MM.1S (cell line): ENCODE measurements at places on chromosomes 3 and 15.

- DNase-seq = no peak
Observed at GRCh38 chr15:20409247-20409646, 132.4 kb downstream of the GOLGA6L6 start.

- DNase-seq = no peak
Observed at GRCh38 chr3:143511174-143511879, 336.9 kb downstream of the SLC9A9 start.

DNA sequence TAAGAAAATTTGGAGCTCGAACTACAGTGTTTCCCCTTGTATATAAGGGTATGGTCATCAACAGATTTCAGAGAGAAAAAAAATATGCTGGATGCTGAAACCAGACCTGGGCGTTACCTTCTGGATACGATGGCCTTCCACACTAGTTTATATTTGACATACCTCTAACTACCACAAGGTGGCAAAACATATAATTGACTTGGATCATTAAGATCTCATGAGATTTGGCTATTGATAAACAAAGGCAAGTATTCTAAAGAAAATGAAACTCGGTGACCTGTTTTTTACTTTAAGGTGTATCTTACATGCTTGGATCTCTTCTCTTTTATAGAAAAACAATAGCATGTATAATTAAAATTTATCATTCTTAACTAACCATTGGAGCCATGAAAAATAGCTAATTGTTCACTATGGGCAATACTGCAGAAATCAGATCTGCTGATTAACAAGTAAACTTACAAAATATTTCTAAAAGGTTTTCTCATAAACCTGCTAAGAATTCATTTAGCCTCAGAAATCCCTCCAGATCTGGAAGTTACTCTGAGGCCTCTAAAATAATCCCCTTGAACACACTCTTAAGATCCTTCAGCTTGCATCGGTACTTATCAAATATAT, 300.6 kb upstream of the KCNH8 start:
- DNase-seq = peak; percentile 43

DNA sequence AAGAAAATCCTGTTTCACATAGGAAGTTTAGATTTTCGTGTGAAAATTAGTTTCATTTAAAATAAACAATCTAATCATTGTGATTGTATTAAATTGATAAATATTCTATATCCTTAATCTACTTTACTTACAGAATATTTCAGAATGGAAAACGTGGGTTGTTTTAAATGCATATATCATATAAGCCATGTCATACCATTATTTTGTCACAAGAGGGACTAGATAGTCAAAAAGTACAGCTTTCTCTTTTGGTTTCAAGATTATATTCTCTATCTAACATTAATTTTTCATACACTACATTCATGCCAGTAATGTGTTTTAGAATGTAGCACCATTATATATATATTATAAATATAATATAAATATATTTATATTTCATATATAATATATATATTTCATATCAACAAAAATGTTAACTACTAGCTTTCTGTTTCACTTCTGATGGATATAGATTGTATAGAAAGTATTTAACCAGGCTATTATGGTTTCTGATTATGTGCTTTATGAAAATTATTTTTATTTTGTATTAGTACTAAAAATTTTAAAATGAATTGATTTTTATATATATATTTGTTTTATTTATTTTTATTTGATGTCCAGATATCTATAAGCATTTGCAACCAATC, 45.3 kb downstream of the OSTN start:
- peak; percentile 49 for DNase-seq

GRCh38 chr15:42608752-42609488, 33.5 kb downstream of the STARD9 start:
- DNase-seq = no peak

DNA sequence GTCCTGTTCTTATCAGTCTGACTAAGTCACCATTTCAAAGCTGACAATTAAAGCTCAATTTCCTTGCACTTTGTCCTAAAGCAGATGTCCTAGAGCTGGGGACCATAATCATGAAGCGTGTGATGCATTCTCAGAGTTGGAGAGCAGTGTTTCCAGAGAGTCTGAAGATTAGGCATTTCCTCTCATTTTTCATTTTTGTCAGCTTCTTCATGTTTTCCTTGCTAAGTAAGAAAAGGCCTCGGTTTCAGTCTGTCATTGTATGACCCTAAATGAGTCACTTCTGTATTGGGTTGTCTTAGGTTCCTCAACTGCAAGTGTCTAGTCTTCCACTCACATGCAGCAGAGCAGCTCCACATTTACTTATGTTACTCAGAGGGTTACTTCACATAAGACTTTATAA, 257.2 kb upstream of the TPRG1 start:
- DNase-seq = no peak

- DNase-seq = no peak
Observed at GRCh38 chr3:124384527-124384926, 345.7 kb upstream of the UMPS start.

- DNase-seq = no peak
Observed at GRCh38 chr3:58518291-58518789, 18.6 kb downstream of the ACOX2 start.

DNA sequence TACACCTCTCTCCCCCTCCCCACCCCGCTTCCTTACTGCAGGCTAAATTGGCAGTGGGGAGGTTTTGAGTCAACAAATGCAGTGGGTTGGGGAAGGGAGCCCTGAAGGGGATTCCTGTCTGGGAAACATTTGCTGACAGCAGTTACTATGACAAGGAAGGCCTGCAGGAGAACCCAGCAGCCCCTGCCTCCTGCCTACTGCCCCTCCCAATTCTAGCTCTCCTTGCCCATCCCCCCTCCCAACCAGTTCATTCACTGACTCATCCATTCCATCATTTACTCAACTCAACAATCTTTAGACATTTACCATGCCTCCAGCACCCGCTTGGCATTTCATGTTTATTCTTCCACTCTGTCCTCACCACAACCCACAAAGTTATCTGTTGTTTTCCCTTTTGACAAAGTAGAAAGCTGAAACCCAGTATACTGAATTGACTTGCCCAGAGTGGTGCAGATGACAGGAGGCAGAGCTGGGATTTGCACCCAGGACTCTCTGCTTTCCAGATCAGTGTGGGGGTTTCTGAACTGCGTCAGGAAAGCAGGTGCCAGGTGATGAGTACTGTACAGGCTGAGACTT, 75.0 kb downstream of the MAGEF1 start:
- DNase-seq = no peak

DNA sequence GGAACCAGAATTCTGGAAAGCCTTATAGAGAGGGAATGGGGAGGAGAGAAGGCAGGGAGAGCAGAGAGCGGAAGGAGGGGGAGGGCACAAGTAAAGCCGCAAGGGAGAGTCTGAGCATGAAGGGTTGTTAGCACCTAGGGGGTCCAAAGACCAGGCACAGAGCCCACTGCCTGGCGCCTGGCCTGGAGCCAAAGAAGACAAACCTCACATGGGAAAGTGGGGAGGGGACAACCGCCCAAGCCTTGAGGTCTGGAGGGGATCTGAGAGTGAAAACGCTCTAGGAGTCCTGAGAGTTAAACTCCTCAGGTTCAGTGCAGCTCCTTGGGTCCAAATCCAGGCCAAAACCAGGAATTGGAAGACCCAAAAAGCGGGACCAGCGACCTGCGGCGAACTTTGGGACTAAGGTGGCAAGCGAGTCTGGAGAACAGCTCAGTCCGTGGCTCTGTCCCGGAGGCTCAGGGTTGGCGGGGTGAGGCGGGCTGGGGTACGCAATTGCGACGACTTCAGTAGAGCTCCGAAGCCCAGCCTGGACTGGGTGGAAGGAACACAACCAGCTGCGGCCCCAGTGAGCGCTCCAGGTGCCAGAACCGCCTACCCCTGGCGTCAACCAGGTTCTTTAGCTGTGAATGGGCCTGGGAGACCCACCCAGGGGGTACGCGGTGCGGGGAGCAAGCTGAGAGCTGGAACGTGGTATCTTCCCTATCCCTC, 807 bp upstream of the INAFM2 start:
- DNase-seq = no peak

GRCh38 chr3:133447750-133448477, 48.1 kb downstream of the BFSP2 start:
- no peak for DNase-seq
